Activated naive CD4-positive, alpha-beta T cell treated with anti-CD3 and anti-CD28 coated beads, Interleukin-2, amount 50 U/mL, for 72 hours (primary cell): ENCODE measurements at places on chromosomes 5 and 9. TPM values are rescaled to one million over a fixed set of nuclear protein-coding genes. Genes with fewer than 3 reads are reported as not detected.

The PCDHA9 gene
- total RNA-seq, result not detected

GRCh38 chr9:105171076-105171475 is 73.4 kb upstream of the SLC44A1 start:
- no peak for DNase-seq

The TMED7 gene
- total RNA-seq, result 38.4 TPM

DNA sequence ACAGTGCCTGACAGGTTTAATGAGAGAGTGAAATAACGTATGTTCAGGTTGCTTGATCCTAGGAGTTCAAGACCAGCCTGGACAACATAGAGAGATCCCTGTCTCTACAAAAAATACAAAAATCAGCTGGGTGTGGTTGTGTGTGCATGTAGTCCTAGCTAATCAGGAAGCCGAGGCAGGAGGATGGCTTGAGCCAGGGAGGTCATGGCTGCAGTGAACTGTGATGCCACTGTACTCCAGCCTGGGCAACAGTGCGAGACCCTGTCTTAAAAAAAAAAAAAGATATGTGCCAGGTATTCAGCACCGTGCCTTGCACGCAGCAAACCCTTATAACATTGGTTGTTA is 38.8 kb upstream of the SPRY4 start:
- DNase-seq, result no peak

The GABRB2 gene
- not detected for total RNA-seq

The ST8SIA4 gene
- total RNA-seq, result 21.2 TPM

- DNase-seq, result no peak
Observed at GRCh38 chr5:67648201-67648671, 451.6 kb upstream of the CD180 start.

DNA sequence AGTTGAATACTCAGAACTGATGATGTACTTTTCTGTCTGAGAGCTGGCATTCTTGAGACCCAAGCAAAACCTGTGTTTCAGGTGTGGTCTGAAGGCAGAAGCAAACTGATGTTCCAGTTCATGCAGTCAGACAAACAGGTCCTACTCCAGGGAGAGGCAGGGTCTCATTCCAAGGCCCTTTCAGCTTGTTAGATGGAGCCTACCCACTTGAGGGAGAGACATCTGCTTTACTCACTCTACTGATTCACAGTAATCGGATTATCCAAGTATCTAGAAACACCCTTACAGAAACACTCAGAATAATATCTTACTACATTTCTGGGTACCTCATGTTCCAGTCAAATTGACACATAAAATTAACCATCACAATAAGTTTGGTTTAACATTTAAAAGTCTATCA is 207.8 kb downstream of the KDM4C start:
- DNase-seq, result no peak

DNA sequence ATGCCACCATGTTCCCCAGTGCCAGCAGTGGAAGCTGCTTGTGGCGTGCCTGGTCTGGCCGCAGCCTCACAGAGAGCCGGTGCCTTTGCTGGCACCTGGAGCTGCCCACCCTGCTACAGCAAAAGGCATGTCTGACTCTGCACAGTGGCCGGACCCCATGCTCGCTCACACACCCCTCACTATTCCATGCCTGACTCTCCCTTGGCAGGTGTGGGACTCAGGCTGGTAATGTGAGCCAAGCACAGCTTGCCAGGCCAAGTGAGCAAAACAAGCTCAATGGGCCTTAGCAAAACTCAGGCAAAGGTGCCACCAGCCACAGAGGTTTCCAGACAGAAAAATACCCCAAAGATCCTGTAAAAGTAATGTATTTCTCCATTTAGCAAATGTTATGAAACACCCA is 15.5 kb downstream of the GNA14 start:
- DNase-seq, result no peak

The ZNF366 gene
- not detected for total RNA-seq

The PTPRD gene
- not detected for total RNA-seq

DNA sequence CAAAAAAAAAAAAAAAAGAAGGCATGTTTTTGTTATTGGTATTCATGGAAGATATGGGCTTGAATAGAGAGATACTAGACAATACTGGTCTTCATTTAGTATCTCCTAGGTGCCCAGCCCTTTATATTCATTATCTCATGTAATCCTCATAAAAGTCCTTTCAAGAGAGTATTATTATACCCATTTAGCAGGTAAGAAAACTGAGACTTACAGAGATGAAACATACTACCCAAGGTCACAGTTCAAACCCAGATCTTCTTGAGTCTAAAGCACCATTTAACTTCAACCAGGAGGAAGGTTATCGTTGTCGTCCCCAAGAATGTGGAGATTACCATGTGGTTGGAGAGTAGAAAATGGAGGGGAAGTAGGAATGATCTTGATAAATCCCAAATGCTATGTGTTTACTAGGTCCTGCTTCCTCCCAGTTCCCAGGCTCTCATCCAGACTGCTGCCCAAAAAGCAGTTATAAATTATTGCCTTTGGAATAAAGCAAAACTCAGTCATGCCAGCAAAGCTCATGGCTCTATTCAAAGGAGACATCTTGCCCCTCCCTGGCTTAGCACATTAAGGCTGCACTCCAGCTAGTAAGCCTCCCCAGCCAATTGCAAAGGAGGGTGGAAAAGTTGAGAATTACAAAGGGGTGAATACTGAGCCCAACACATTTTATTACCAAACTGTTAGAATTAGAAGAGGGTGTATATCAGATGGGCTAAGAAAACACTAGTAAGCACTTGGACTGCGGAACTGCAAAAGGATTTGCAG is 163.9 kb downstream of the PIK3R1 start:
- DNase-seq, result no peak

DNA sequence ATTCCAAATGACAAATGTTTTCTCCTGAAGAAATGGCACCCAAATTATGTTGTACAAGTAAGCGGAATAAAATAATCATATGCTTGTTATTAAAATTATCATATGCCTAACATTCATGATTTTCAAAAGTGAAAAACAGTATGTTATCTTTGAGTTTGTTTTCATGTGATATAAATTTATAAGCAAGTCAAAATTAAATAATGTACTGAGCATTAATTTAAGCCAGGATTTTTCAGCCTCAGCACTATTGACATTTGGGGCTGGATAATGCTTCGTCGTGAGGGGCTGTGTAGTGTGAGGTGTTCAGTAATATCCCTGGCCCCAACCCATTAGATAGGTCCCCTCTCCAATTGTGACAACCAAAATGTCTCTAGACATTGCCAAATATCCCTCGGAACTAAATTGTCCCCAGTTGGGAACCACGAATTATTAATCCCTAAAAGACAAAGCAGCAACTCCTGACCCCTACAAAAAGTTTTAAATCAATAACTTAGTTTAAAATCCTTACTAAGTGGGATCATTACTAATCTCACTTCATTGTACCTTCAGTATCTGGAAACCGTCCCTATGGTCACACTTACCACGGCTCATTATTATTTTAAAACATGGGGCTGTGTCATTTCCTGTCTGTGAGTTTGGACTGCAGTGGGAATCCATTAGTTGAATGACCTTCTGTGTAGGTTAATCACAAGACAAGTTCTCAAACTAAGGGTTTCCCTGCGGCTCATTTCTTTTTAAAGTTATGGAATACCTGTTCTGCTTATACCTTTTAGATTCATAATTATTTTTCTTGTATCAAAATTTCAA is 1.3 kb upstream of the NNT start:
- no peak for DNase-seq

The NDFIP1 gene
- total RNA-seq, result 92.3 TPM

GRCh38 chr5:166340039-166340438 is 1951.4 kb upstream of the WWC1 start:
- DNase-seq, result no peak

DNA sequence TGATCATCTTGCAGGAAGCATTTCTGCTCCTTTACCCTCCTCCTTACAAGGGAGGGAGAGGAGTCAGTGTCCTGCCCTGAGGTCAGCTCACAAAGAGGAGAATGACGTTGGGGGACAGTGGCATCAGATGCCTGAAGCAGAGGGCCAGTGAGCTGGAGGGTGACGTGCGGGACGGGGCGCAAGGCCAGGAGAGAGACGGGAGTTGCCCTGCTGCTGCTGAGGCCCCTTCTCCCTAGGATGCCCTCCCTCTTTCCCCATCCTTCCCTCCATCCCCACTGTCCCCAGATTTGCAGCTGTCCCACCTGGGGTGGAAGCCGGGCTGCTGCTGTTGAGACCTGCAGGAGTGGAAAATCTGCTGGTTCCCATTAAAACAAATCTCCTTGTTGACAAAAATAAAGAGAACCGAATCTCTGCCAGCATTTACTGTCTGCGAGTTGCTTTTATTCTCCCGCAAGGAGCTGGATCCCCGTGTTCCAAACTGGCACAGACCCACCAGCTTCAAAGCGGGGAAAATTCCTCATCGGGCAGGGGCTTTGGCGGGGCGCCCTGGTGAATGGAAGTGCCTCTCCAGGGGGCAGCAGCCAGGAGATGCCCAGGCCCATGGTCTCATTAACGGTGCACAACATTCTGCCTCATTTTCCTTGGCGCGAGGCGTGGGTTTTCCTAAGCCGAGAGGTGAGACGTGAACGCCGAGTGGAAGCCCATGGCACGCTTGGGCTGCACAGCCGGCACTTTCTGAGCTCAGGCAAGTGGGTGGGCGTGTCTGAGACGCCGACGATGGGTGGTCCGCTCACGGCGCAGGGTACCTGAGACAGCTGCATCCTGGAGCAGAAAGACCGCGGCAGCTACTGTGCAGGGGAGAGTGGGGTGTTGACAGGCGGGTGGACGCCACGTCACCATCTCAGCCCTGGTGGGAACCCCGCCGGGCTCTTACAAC is 13.9 kb upstream of the COL5A1 start:
- no peak for DNase-seq

- no peak for DNase-seq
Observed at GRCh38 chr9:33813712-33814641, 3.0 kb upstream of the UBE2R2 start.
